ENCODE measurements at places on chromosomes 16 and 17. TPM values are rescaled to one million over a fixed set of nuclear protein-coding genes. Genes with fewer than 3 reads are reported as not detected.

CENPV gene
- total RNA-seq: 178 TPM

CLEC18C gene
- total RNA-seq: 0.66 TPM

DNA sequence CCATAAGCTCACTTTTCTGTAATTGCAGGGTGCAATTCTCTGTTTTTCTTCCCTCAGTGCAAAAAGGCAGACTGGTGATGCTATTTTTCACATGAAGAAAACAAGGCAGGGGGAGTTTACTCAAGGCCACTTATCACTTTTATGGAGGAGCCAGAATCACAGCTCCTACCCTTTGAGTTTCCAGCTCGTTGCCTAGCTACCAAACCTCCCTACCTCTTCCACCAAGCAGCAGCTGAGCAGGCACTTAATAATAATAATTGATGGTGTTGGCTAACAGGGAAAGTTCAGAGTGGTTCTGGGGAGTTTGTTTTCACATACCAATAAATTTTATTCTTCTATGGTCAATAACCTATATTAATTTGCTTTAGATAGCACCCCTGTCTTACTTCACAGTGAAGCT is 31.9 kb upstream of the MPHOSPH6 start:
- H3K27me3 ChIP-seq: no peaks in the 10 kb centered on the region
- H3K27ac ChIP-seq: no peak overlapping the region
- H3K4me1 ChIP-seq: no peaks in the 10 kb centered on the region
- no peaks in the 10 kb centered on the region for H3K36me3 ChIP-seq
- no peak overlapping the region for H3K4me3 ChIP-seq

GRCh38 chr17:73566905-73567782 is 77.1 kb downstream of the SDK2 start:
- no peaks in the 10 kb centered on the region for H3K36me3 ChIP-seq
- DNase-seq: no peak
- H3K27me3 ChIP-seq: no peaks in the 10 kb centered on the region
- H3K27ac ChIP-seq: no peak overlapping the region
- no peak overlapping the region for H3K4me3 ChIP-seq

All from glutamatergic neuron (in vitro differentiated cells).